ENCODE measurements at places on chromosomes 3 and 15.

GRCh38 chr3:147620906-147621305, 211.7 kb downstream of the ZIC1 start:
- no peak for DNase-seq

DNA sequence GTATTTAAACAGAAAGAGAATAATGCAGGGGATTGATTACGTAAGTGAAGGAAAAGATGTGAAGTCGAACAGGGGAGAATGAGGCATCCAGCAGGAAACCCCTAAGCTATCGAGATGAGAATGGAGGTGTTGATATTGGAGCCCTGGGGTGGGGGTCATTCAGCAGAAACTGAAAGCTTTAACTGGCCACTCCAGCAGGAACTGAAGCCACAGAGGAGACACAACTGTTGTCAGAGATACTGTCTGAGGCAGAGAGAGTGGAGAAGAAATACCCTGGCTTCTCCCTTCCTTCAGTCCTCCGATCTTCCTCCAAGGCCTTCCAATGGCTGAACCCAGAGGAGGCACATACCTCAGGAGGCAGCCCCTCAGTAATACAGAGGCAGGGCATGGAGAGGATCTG, 152.4 kb downstream of the THRB start:
- no peak for DNase-seq

GRCh38 chr3:74268753-74269152, 345.7 kb downstream of the CNTN3 start:
- DNase-seq = no peak

DNA sequence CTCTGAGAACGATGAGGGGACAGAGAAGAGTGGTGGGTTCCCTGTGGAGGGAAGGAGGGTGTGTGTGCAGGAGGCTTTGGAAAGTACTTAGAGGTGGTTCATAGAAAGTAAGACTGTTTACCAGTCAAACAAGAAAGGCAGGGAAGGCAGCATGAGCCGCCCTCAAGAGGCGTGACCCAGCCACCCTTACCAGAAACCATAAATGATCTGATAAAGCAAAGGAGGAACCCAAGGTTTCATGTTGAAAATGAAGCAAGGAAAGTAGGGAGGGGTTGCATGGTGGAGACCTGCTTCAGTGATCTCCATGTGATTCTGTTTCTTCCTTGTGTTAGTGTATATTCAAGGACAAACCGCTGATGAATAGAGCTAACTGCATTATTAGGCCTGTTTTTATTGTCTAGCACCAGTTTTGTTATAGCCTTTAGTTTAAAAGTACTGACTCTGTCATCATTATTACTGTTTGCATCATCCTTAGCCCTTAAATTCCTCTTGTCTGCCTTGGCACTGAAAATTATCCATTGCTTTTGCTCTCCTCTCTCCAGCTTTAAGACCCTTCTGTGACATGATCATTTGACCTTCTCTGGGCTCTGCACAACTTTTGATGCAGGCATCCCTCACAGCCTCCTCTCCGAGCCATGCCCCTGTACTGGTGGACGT, 96.1 kb downstream of the STAC start:
- no peak for DNase-seq

GRCh38 chr3:113261626-113262303, 50.4 kb downstream of the BOC start:
- no peak for DNase-seq

DNA sequence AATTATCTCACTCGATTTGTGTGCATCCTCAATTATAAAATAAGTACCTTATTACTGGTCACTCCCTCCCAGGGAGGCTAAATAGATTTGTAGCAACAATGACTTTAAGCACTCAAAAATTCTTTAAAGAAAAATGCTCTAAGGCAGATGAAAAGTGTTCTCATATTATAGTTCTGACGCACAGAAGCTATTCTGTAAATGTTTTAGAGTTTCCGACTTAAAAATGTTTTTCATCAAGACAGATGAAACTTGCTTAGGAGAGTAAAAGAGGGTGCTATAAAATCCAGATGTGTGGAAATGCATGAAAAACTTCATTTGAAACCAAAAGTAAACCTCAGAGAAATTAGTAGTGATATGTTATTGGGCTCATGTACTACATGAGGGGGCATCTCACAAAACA, 398.4 kb upstream of the KCNMB2 start:
- no peak for DNase-seq

DNA sequence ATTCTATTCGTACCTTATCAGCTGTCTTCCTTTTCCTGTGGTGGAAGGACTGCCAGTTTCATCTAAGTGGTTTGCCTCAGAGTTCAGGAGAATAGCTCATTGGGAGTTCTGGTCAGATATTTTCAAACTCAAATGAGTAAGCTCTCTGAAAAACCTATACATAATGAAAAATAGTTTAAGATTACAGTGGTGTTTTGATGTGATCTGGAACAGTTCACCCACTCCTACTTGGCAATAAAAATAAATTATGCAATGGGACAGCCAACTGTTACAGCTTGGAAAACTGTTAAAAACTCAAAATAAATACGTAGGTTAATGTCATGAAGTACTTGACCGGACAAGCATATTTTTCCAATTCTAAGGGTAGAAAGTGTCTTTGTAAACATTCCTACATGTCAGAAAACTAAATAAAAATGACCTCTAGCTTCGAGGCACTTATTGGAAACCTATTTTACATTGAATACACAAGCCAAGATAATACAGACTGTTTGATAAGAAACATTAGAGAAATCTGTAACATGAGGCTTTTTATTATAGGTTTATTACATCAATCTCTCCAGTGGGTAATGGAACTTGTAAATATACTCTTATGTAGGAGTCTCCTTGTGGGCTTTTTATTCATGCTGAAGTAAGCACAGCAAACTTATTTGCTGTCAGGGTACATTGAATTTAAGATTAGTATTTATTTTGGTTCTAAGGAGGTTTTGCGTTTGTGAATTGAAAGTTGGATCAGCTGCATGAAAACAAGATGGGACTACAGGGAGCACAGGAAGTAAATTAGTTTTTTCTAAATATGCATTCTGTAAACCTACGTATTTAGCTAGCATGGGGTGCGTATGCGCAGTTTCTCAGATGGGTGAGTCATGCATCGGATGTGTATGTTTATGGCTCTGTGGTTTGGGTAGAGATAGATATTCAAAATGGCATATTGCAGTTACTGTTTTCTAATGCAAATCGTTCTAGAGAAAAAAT, 453.1 kb downstream of the IL5RA start:
- no peak for DNase-seq

Measured in activated CD8-positive, alpha-beta memory T cell treated with anti-CD3 and anti-CD28 coated beads for 4 hours (primary cell).